ENCODE measurements at places on chromosomes 5 and 9. TPM values are rescaled to one million over a fixed set of nuclear protein-coding genes. Genes with fewer than 3 reads are reported as not detected.

SLC4A9 gene
- under 0.01 TPM for total RNA-seq

CERCAM gene
- 9.6 TPM for total RNA-seq

ZNF366 gene
- 12.3 TPM for total RNA-seq

CYLC2 gene
- not detected for total RNA-seq

LCN15 gene
- not detected for total RNA-seq

SLC25A2 gene
- 0.16 TPM for total RNA-seq

TRIM14 gene
- 2.8 TPM for total RNA-seq

Measured in bladder microvascular endothelial cell (primary cell).